Fibroblast of lung (primary cell): ENCODE measurements at places on chromosomes 11 and 22. TPM values are rescaled to one million over a fixed set of nuclear protein-coding genes. Genes with fewer than 3 reads are reported as not detected.
A peak's percentile ranks its signal among the peaks of the same experiment; 100 is the strongest.

The KRTAP5-7 gene
- total RNA-seq = under 0.01 and 0.17 TPM in 2 replicates

The ARFIP2 gene
- 34.9 and 47.6 TPM in 2 replicates for total RNA-seq

The MTMR3 gene
- 23.4 and 31.2 TPM in 2 replicates for total RNA-seq

DNA sequence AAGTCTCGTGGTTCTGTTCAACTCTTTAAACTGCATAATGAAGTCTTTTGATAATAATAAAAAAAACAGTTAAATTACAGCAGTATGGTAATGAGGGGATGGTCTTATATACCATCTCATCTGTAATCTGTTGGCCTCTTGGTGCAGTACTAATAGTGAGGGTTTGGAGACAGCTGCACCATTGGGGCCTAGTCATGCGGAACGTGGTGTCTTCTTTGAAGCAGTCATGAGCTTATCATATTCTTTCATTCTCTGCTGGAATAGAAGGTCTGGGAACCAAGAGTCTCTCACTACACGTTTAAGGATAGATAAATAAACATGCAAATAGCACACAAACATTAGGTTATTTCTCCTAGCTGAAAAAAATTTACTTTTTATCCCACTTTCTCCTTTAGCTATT, 40.9 kb upstream of the OR9Q1 start:
- H3K4me3 ChIP-seq = no peak overlapping the region
- no peak for DNase-seq
- no peaks in the 10 kb centered on the region for H3K4me1 ChIP-seq
- no peaks in the 10 kb centered on the region for H3K36me3 ChIP-seq

DNA sequence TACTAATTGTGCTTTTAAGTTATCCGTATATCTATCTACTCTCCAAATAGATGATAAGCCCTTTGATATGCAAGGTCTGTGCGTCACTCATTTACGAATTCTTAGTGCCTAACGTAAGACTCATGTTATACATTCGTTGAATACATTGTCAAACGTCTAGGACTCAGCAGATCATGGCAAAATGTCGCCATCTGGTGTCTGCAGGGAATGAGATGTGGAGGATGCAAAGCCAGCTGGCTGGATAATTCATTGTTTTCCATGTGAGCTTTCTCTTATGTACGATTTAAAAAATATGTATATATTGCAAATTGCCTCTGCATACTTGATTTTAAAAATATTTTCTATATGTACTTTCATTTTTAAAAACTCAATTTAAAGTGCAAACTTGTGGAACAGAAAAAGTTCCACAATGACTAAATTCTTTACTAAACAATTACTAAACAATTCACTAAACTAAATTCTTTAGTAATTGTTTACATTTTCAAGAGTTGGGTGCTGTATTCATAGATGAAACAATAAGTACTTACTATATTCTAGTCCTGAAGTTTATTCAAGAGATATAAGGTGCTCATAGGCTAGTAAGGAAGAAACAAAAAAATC, 33.8 kb downstream of the ZNF202 start:
- no peaks in the 10 kb centered on the region for H3K4me1 ChIP-seq
- H3K27ac ChIP-seq = no peak overlapping the region
- H3K27me3 ChIP-seq = peaks cover 4% of the 10 kb centered on the region
- H3K4me3 ChIP-seq = no peak overlapping the region
- peak; percentile 75 for DNase-seq
